Activated T-helper 1 cell treated with anti-CD3 and anti-CD28 coated beads, Interleukin-12 subunit alpha, Interleukin-12 subunit beta, Interleukin-2, Interleukin-4 antibody, amounts not matched to agents 30 ng/mL and 10 ng/mL and 1 ng/mL, durations not matched to agents 14 hours and 24 hours and 36 hours (primary cell): ENCODE measurements at places on chromosomes 7 and 10.

DNA sequence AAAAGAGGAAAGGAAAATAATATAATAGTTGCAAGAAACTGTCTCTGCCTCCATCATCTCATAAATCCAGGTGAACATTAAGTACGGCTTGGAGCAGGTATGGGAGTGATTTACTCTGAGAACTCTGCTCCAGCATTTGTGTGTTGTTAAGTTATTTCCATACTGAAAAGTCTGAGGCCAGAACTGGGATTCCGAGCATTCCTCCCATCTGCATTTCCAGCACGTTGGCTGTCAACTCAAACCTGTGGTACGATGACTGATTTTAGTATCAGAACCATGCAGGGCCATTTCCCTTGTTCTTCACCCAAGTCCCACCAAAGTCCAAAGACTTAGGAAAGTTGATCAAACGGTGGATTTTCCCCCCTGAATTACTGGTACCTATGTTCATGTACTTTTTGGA is 104.9 kb downstream of the CREB5 start:
- DNase-seq: no peak

DNA sequence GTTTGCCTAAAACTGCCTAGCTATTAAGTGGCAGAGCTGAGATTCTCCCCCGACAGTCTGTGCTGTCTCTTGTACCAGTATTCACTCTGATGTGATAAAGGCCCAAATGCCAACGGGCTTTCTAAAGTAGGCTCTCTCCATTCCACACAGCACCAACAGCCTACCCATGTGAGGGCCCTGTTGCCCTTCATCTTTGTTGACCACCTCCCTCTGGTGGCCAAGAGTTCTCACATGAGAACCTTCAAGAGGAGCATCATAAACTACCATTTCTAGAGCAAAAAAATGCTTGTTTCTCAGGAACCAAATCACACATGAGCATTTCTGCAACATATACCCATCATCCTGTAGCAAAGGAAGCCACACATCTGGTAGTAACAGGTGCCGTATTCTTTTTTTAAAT is 185.8 kb downstream of the GRM8 start:
- no peak for DNase-seq

- no peak for DNase-seq
These were observed 50.7 kb downstream of the BPGM start for GRCh38 chr7:134697205-134697886.

- no peak for DNase-seq
These were observed 21.4 kb downstream of the ACBD7 start for GRCh38 chr10:15067154-15067553.
